ENCODE measurements at places on chromosomes 6 and 20. TPM values are rescaled to one million over a fixed set of nuclear protein-coding genes. Genes with fewer than 3 reads are reported as not detected.

DNA sequence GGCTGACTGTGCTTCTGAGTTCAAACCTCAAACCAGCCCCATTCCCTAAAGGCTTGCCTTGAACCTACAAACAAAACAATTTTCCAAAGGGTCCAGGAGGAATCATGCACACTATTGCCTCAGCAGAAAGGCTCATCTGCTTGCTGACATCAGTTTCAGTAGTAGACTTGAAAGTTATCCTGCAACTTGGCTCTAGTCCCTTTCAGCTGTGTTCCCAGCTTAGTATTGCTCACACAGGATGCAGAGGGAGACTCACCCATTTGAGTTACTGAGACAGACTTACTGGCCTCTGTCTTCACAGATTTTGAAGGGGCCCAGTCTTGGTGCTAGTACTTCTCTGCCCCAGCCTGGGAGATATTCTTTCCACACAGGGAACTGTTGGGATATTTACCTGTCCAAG is 38.5 kb upstream of the TFB1M start:
- no peak for DNase-seq

- DNase-seq, result no peak
Measured at GRCh38 chr6:157637941-157638662, 184.9 kb upstream of the SNX9 start.

Gene RIPOR2
- total RNA-seq, result 443 TPM

Gene MLN
- not detected for total RNA-seq
